ENCODE measurements at places on chromosomes 4 and X.

- DNase-seq = peak; percentile 12
These were observed 113.7 kb upstream of the NEXMIF start for GRCh38 chrX:75038925-75039324.

DNA sequence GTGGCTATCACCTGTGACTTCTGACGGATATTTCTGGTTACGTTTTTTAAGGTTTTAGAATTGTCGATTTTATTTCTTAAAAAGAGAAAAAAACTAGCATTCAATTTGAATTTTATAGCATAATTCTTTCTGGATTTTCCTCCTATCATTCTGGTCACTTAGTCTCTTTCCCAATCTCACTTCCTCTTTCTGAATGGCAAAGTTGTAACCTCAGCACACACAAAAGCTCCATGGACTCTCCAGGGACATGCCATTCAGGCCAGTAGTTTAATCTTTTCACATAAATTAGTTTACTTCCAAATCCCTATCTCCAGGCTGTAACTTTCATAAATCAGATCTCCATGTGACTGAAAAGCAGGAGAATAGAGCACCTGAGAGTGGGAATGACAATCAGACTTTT, 110.7 kb downstream of the ARAP2 start:
- no peak for DNase-seq

DNA sequence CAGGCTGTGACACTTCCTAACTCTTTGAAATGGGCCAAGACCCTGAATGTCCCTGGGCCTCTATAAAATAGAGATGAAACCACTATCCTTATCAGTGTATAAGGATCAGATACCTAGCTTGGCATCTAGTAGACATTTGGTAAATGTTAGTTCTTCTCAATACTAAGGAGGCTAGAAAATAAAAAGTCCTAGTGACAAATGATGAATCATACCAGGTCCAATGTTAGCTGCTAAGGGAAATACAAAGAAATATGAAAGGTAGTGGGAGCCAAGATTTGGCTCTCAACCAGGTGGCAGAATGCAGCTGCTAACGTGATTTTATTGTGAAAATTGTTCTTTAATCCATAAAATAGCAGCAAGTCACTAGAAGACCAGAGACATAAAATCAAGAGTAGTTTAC, 19.8 kb upstream of the PPARGC1A start:
- DNase-seq = no peak

DNA sequence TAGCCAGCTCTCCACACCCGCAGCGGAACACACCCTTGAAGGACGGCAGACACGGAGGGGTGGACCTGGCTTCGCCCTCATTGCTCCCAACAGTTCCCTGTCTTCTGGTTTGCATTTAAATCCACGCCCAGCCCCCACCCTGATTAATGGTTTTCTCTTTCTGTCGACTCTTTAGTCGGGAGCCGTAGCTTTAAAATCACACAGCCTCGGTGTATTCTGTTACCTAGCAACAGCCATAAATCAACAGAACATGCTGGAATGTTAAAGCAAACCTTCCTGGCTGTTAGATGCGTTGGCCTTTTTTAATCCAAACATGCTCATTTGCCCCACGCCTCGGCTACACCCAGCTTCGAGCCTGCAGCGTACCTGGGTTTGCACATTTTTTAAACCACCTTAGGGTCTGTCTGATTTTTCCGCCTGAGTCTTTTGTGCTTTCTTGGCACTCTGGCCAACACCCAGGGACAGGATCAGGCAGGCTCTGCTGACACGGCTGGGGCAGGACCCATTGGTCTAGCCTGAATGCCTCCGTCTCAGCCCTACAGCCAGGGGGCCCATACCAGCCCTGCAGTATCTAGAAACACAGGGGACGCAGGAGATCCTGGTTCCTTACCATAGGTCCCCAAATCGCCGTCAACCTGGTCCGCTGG, 21.4 kb upstream of the PPP2R2C start:
- DNase-seq = no peak

- DNase-seq = peak; percentile 60
These were observed 464 bp downstream of the RAP1GDS1 start for GRCh38 chr4:98261405-98262291.

DNA sequence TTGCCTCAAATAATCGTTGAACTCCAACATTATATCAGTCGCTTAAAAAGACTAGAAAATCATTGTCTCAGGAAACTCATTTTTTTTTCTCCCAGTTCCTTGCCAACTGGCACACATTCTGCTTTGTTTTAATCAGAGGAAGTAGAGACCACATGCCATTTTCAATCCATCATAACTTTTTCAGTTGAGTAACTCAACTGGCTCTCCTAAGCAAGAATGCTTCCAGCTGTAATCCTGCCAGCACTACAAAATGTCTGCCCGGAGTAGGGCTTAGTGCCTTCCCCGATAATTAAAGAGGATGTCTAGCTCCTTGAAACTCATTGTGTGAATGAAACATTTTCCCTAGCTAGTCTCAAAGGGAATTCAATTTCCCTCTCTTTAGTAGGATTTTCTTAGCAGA, 33.0 kb downstream of the FREM3 start:
- peak; percentile 33 for DNase-seq

- no peak for DNase-seq
These were observed 108.0 kb upstream of the ZNF518B start for GRCh38 chr4:10565166-10565780.

GRCh38 chr4:113978105-113978504, 1.3 kb downstream of the ARSJ start:
- no peak for DNase-seq

DNA sequence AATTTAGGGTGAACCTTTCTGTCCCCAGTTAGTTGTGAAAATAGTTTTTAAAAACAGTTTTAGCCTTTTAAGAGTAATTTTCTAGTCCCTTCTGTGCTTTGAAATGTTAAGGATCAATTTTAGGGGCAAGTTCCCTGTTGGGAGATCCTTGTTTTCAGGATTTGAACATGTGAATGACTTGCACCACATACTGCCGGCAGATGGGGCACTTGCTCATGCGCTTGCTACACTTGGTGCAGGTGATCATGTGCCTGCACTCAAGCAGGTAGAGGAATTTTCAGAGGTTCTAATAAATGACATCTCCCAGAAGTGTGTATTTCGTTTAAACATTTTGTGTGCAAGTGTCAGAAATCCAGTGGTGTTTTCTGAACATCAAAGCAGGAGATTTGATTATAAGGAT, 195.9 kb downstream of the CHM start:
- no peak for DNase-seq

DNA sequence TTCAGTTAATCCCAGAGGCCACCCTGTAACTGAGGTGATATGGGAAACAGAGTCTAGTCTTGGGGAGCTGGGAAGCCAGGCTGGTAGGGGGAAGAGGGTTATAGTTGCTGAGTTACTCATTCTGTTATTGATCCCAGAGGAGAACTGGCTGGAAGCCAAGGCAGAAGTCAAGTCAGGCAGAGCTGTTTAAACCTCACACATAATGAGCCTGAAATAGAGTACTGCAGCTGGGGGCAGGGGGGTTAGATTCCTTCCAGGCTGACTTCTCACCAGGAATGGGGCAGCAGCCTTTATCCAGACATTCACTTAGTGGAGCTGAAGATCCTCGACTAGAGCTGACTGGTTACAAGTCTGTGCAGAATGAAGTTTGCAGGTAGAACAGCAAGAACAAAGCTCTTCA, 144.9 kb downstream of the C4orf33 start:
- DNase-seq = no peak

- DNase-seq = no peak
These were observed 124.4 kb downstream of the RELL1 start for GRCh38 chr4:37561803-37562207.

- peak; percentile 31 for DNase-seq
These were observed 2.7 kb downstream of the PLS3 start for GRCh38 chrX:115563633-115564162.

GRCh38 chr4:143380629-143381028, 44.0 kb downstream of the GAB1 start:
- DNase-seq = no peak

- no peak for DNase-seq
These were observed 177.4 kb upstream of the SCML1 start for GRCh38 chrX:17559728-17560379.

GRCh38 chr4:113423631-113424030, 337.9 kb downstream of the CAMK2D start:
- DNase-seq = no peak

DNA sequence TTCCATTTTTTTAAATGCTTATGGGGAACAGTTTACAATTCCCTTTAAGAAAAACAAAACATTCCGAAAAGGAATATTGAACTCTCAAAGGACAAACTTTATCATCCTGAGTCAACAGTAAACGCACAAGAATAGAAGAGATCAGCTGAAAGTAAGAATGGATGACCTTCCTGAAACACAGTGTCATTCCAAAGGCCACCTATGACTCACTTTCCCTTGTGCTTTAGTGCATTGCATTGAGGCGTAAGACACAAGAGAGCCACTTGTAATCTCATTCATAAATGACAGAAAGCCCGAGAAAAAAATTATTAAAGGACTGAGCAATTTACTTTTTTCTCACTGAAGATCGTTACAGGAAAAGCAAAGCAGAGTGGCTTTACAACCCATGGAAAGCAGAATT, 1062.4 kb upstream of the DIAPH2 start:
- DNase-seq = no peak

- no peak for DNase-seq
These were observed 26.2 kb downstream of the IRF2 start for GRCh38 chr4:184448141-184448540.

- DNase-seq = no peak
These were observed 100.9 kb downstream of the PTCHD1 start for GRCh38 chrX:23435575-23435974.

DNA sequence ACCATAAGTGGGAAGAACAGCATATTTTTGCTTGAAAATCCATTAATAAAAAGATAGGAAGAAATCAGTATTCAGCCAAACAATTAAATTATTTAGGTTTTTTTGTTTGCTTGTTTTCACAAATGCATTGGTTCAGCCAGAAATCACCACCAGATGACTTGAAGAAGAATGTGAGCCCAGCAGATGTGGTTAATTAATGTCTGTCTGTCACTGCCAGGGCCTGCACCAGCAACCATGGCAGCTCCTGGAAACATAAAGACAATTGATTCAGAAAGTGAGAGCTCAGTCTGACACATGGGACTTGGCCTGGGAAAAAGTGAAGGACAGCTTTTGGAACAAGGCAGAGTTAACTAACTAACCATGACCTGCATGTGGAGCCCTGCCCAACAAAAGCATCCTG, 74.0 kb downstream of the MAOB start:
- DNase-seq = no peak

- DNase-seq = no peak
These were observed 119.2 kb upstream of the EDNRA start for GRCh38 chr4:147361726-147362125.

- no peak for DNase-seq
These were observed 66.7 kb upstream of the MTNR1A start for GRCh38 chr4:186621959-186622553.

- DNase-seq = no peak
These were observed 17.2 kb downstream of the ANXA3 start for GRCh38 chr4:78568640-78569305.

Measured in globus pallidus (tissue), 1 donor.